ACHN (cell line): ENCODE measurements at places on chromosomes 11 and 22.

DNA sequence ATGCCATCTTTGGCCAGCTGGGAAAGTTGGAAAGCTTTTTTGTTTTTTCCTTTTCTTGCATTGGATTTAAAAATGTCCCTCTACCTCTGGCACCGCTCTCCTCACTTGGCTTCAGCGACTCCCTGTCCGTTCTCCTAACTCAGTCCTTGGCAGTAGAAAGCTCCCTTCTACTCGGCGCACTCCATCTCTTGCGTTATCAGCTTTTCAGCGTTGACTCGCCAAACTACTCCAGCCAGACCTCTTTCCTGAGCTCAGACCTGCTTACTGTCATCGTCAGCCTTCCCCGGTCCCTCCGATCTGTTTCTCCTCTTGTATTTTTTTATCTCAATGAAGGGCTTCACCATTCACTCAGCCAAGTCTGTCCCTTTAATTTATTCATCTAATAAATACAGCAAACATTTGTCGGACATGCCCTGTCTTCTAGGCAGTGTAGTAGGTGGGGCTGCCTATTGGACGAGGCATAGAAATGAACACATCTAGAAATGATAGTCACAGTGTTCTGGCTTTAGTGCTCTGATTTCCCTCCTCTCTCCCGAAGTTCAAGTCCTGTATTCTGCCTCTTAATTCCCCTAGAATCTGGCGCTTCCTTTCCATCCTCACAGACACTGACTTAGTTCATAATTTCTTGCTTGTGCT lies 839 bp downstream of the CEP164 start:
- DNase-seq, result peak; percentile 33

- no peak for DNase-seq
Measured at GRCh38 chr22:38864361-38865191, 7.4 kb downstream of the CBX6 start.

- DNase-seq, result no peak
Measured at GRCh38 chr11:128335729-128336128, 251.6 kb downstream of the ETS1 start.

GRCh38 chr22:29184849-29185490 lies 20.7 kb upstream of the EMID1 start:
- no peak for DNase-seq

GRCh38 chr11:107041088-107041444 lies 22.8 kb upstream of the GUCY1A2 start:
- DNase-seq, result no peak

GRCh38 chr11:61535998-61536675 lies 27.6 kb downstream of the LRRC10B start:
- no peak for DNase-seq

- peak; percentile 71 for DNase-seq
Measured at GRCh38 chr11:46247659-46248058, 29.8 kb upstream of the CREB3L1 start.

DNA sequence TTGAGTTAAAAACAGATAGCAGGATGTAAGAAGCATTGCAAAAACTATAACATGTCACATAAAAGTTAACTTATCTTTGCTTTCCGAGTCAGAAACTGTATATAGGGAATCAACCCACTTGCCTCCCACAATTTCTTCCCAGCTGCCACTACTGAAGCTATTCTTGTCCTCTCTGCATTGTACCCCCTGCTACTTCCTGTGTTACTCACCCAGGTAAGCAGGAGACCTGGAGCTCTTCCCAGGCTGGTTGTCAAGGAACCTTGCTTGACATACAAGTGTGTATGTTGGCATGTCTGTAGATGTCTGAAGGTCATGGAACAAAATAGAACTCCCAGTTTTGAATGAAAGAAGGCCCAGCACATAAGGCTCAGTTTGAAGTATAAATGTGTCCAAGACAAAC lies 74.3 kb upstream of the LRRC4C start:
- DNase-seq, result no peak

DNA sequence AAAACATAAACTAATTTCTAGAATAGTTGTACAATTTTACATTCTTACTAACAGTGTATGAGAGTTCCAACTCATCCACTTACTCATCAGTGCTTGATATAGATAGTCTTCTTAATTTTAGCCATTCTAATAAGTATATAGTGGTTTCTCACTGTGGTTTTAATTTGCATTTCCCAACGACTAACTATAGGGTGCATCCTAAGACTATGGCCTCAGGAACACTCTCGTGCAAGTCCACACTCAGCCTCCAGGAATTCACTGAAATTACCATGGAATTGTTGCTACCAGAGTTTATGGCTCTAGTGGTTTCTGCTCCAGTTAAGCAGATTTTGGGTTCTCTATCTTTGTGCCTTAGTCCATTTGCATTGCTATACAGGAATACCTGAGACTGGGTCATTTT lies 60.1 kb upstream of the GUCY1A2 start:
- peak; percentile 1 for DNase-seq
